ENCODE measurements at places on chromosomes 1 and 21. TPM values are rescaled to one million over a fixed set of nuclear protein-coding genes. Genes with fewer than 3 reads are reported as not detected.

- DNase-seq = no peak
- no peaks in the 10 kb centered on the region for H3K4me1 ChIP-seq
- no peak overlapping the region for H3K4me3 ChIP-seq
- H3K27ac ChIP-seq = no peak overlapping the region
Measured at GRCh38 chr1:111496398-111496797, 7.0 kb downstream of the ADORA3 start.

- peaks cover 8% of the 10 kb centered on the region for H3K36me3 ChIP-seq
- H3K4me3 ChIP-seq = no peak overlapping the region
- H3K4me1 ChIP-seq = peaks cover 4% of the 10 kb centered on the region
- DNase-seq = peak; percentile 91
Measured at GRCh38 chr1:159015440-159015909, 5.8 kb downstream of the IFI16 start.

Gene RAB3B
- 7.2 TPM for total RNA-seq

Gene MCOLN3
- total RNA-seq = 2.5 TPM

Gene RPE65
- not detected for total RNA-seq

Measured in fibroblast of lung (primary cell).